ENCODE measurements at places on chromosomes 3 and 15.

GRCh38 chr15:101486696-101487459 is 2.6 kb downstream of the PCSK6 start:
- no peak for DNase-seq

DNA sequence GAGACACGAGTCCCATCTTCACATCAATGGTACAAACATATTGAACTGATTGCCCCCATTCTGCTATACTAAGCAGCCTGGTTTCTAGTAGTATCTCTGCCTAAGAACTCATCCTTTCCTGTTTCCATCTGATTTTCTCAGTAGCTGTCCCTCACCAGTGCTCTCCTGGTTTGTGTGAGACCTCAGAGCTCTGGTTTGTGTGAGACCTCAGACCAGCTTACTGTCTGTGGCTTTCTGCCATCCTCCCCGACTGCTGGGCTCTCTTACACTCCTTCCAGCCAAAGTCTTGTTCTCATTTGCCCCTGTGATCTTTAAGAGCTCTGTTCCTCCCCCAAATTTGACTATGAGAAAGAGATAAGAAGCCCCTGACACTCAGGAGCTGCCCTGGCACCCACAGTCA is 41.1 kb upstream of the NEDD4 start:
- no peak for DNase-seq

DNA sequence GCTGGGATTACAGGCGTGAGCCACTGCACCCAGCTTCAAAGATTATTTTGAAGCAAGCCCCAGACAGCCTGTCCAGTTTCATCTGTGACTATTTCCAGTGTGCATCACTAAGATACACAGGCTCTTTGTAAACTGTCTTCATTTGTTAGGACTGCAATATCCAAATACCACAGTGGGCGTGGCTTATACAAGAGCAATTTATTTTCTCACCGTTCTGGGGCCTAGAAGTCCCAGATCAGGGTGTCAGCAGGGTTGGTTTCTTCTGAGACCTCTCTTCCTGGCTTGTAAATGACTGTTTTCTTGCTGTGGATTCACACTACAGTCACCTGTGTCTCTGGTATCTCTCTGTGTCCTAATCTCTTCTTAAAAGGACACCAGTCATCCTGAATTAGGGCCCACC is 59.7 kb downstream of the RLBP1 start:
- no peak for DNase-seq

DNA sequence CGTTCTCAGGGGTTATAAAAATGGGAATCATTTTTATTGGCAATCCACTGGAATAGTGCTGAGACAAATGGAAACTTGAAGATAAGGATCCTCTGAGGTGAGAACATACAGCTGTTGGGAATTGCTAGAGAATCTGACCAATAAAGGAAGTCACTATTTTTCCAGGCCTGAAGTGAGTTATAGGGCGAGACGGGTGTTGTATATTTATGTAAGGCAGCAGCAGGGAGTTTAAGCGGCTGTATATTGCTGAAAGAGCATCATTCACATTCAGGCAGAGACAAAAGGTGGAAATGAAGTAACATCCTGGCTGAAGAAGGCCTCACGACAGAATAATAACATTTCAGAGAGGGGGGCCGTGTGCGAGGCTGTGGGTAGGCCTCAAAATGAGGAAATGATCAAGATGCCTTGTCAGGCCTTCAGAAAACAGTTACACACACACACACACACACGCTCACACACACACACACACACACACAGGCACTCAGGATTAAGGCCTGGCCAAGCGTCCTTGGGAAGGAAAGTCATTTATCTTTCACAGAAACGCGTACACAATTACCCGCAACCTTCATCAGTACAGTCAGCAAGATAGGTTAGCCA is 964.9 kb upstream of the NR2F2 start:
- no peak for DNase-seq

- DNase-seq, result no peak
These were observed 66.8 kb downstream of the GALK2 start for GRCh38 chr15:49236869-49237268.

DNA sequence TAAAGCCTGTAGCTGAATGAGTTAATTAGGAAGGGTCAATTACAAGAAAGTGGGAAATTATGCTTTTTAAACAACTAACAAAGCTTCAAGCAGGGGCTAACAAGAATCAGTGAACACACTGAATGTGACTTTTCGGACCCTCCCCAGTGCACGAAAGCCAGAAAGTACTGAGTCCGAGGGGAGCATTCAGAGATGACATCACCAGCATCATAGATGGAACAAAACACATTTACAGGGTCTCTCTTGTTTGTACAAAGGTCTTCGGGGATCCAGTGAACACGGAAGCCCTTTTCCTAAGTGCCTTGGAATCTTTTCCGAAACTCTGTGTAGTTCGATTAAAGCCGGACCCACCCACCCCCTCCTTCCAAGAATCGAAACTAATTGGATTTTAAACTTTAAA is 829 bp downstream of the DCP1A start:
- DNase-seq, result no peak

DNA sequence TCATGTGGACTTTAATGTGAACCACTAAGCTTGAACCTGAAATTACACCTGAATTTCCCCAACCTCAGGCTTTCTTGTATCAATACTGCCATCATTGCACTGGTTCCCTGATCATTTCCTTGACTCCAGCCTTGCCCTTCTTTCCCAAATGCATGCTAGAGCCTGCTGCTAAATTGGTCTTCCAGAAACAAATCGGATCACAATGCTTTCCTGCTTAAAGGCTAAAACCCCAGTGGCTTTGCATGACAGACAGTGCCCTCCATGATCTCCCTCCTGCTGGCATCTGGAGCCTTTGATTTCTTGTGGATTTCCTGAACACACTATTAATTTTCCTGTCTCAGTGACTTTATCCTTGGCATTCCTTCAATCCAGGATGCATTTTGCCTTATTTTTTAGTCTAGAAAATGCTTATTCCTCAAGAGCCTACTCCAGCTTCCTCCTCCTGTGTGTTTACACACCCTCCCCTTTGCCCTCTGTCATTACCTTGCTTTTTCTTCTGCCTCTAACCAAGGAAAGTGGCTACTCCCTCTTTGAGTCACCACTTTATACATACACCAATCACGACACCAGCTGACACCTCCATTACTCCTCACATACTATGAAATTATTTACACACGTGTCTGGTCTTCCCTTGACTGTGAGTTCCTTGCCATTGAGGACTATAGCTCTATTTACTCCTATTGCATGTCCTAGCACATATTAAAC is 214.6 kb downstream of the KCNAB1 start:
- no peak for DNase-seq

GRCh38 chr3:58175437-58176184 is 35.2 kb downstream of the DNASE1L3 start:
- DNase-seq, result no peak

DNA sequence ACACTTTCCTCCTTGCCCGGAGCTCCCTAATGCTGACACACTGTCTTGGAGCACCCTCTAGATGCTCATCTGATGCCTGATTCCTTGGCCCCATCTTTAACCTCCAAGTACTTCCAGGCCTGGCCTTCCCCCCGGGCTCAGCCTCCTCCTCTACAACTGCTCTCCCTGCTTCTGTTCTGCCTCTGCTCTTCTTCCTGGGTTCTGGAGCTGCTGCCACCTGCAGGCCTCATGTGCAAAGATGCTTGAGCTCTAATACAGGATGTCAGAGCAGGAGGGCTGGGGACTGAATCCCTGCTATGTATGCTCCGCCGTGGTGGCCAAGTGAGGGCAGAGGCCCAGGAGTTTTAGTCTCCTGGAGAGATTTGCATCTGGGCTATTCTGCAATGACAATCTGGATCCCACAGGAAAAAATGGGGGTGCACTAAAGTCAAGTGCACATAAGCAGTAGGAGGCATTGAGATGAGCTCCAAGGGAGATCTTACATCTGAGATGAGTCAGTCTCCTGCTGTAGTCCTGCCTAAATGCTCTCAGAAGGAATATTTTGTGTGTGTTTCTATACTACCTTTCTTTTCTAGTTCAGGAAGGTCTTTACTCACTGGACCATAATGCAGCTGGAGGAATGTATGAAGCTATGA is 296.3 kb downstream of the UACA start:
- peak; percentile 16 for DNase-seq

- DNase-seq, result no peak
These were observed 3.9 kb upstream of the DNASE1L3 start for GRCh38 chr3:58214484-58215316.

DNA sequence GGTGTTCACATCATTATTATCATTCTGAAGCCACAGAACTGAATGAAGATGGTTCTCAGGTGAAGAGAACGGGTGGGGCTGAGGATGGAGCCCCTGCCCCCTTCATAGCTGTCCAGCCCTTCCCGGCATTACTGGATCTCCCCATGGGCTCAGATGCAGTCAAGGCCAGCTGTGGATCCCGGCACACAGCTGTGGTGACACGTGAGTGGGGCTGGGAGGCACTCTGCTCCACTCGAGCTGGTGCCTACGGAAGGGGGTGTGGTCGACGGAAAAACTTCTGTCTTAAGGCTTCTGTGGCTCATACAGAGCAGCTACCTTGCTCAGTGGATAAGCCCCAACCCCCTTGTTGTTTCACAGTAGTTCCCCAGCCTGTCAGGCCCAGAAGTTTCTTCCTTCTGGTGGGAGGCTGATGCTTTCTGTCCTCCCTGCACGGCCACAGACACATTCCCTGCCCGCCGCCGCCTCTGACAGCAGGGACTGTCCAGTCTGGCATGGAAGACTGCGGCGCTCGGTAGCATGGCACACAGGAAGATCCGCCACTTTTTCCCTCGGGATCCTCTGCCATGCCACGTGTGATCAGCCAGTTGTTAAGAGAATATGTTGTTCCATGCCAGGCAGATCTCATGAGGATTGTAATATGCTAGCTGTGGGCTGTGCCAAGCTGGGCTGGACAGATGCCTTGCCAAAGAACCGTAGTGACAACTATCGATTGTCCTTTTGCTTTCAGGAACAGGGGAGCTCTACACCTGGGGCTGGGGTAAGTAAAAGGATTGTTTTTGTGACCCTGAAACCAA is 5.8 kb downstream of the RCCD1 start:
- DNase-seq, result no peak

- no peak for DNase-seq
These were observed 93.1 kb downstream of the STAG1 start for GRCh38 chr3:136658946-136659682.

DNA sequence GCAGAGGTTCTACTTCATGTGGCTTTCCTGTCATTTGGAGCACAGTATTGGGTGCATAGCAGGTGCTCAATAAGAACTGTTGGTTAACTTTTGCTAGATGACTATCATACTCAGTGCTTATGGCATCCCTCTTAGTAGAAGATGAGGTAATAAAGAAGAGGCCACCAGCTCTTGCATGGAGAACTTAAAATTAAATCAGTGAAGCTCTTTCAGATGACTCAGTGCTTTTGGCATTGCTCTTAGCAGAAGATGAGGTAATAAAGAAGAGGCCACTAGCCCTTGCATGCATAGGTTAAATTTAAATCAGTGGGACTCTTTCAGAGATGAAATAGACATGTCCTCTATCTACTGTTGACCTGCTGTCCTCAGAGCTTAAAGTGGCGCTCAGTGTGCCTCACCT is 109.4 kb upstream of the FGF7 start:
- DNase-seq, result no peak

GRCh38 chr3:115004201-115005140 is 142.6 kb downstream of the ZBTB20 start:
- no peak for DNase-seq

- DNase-seq, result no peak
These were observed 464.9 kb downstream of the MFSD1 start for GRCh38 chr3:159266779-159267178.

- DNase-seq, result no peak
These were observed 495.6 kb downstream of the LPP start for GRCh38 chr3:188649521-188649920.

DNA sequence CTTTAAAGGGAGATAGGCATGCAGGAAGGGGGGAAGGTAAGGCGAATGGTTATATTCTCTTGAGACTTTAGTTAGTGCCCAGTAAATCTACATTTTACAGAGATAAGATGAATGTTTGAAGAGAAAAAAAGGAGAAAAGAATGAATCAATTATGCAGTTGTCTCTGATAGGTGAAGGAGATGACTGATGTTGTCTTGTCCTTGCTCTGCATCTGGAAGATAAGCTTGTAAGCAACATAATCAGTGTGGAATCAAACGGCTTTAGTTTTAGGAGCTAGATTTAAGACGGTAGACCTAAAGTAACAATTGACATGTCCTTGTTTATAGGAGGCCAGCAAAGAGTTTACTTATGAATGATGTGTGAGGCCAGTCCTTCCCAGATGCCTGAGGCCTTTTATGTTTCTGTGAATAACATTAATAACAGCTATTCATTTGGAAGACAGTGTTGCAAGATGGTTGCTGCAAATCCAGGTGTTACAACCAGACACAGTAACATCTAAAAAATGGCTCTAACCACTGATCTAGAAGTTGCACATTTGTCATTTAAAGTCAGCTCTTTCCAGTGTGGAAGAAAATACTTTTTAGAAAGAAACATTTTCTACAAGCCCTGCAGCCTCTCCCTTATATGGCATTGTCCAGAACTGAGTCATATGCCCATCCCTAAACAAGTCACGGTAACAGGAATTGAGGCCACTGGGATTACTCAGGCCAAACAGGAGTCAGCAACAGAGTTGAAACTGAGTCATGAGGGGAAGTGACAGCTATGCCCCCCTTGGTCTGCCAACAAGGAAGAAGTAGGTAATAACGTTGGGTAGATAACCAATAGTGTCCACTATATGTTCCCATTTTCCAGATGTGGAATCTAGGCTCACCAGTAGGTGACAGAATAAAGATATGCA is 77.5 kb upstream of the FBN1 start:
- DNase-seq, result no peak

GRCh38 chr3:41137686-41138111 is 61.6 kb upstream of the CTNNB1 start:
- DNase-seq, result no peak

DNA sequence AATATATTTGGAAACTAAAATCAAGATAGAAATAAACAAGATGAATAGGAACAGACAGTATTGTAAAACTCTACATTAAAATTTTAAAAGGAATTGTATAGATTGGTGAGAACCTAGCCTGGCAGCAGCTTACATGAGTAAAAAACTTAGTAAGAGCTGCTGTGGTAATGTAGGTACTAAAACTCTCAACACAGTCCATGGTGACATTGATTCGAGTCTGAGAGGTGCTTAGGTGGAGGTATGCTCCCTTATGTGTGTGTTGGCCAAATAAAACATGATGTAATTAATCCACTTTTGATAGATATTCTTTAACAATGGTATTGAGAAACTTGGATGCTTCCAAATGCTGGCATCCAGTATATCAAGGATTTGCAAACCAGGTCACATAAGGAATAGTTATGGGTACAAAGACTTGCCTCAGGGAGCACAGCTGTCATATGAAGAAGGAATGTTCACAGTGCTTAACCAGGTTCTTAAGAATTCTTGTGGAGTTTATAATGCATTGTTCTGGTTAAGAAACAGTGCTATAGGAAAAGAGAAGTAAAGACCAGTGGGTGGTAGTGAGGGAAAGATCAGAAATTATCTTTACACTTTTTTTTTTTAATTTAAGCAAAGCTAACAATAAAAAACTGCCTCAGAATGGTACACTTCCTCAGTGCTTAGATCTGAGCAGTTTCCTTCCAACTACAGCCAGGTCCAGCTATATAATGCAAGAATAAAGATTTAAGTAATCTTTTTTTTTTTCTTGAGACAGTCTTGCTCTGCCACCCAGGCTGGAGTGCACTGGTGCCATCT is 24.6 kb upstream of the IL20RB start:
- no peak for DNase-seq

GRCh38 chr3:151905647-151906046 is 32.2 kb downstream of the SUCNR1 start:
- DNase-seq, result no peak
